ENCODE measurements at places on chromosomes 4 and X.

- DNase-seq = no peak
Measured at GRCh38 chr4:89665662-89666061, 171.3 kb downstream of the SNCA start.

- DNase-seq = no peak
Measured at GRCh38 chr4:7024336-7024890, 18.8 kb upstream of the TADA2B start.

- DNase-seq = no peak
Measured at GRCh38 chr4:113026556-113026955, 22.9 kb upstream of the ANK2 start.

GRCh38 chr4:13541720-13542576 lies 2.4 kb downstream of the NKX3-2 start:
- DNase-seq = no peak

DNA sequence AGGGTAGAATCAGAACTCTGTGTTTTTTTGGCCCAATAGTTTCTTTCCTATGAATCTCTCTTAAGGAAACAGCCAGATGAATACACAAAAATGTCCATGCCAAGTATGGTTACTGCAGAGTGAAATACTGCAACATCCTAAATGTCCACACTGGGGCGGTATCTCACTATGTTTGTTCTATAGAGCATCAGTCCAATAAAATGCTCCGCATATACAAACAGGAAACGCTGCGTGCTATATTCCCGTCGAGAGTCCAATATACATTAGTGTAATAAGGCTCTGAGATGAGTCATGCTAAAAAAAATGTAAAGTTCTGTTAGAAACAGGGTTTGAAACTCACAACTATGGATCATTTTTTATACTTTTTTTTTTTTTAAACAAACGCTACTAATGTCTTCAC lies 72.9 kb upstream of the ENOX2 start:
- DNase-seq = no peak

GRCh38 chr4:144402999-144403398 lies 243.0 kb upstream of the HHIP start:
- no peak for DNase-seq

GRCh38 chr4:2353222-2354107 lies 65.0 kb downstream of the ZFYVE28 start:
- DNase-seq = no peak

DNA sequence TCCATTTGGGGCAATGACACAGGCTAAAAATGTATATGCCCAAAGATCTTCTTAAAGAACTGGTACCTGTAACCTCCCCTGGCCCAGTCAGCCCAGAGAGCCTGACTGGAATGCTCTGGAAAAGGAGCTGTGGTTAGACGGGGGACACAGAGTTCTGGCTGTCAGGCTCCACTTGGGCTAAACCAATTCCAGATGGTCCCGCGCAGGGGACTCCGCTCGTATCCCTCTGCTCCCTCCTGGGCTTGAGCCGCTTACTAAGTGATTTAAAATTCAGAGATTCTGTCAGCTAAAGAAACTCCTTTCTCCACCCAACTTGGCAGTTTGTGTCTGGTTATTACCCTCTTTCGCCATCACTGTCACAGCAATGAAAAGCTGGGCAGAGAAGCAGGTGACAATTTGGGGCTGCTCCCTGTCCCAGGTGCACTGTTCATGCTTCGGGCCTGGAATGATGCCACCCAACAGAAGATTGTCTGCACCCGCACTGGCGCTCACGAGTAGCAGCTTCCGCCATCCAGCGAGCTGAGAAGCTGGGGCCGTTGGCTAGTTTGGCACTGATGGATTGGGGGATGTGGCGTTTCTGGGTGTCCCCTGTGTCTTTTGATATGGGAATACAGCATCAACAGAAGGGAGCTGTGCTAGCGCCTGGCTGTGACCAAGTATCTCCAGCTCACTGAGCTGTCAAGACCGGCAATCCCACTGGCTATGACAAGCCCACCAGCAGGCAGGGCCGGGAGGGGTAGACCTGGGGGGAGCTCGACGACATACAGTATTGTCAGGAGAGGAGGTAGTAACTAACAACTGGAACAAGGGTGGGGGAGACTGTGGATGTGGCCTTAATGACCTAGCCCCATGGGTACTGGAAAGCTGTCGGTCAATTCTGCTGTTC lies 6.7 kb upstream of the IRAK1 start:
- DNase-seq = no peak

DNA sequence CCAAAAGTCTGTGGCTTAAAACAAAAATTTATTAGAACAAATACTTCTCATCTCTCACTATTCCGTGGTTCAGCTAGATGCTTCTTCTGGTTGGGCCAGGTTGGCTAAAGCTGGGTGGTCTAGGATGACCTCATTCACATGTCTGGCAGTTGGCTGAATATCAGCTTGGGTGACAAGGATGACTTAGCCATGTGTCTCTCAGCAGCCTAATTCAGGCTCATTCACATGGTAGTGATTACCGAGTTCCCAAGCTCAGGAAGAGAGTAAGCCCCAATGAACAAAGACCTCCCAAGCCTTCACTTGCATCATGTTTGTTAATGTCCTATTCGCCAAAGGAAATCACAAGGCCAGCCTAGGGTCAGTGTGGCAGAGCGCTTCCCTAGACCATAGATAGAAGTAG lies 119.4 kb downstream of the FANCB start:
- no peak for DNase-seq

- no peak for DNase-seq
Measured at GRCh38 chrX:47264483-47265173, 31.8 kb downstream of the USP11 start.

GRCh38 chr4:5858020-5858769 lies 34.7 kb downstream of the CRMP1 start:
- DNase-seq = no peak

- no peak for DNase-seq
Measured at GRCh38 chr4:189974056-189974455, 33.4 kb downstream of the FRG1 start.

DNA sequence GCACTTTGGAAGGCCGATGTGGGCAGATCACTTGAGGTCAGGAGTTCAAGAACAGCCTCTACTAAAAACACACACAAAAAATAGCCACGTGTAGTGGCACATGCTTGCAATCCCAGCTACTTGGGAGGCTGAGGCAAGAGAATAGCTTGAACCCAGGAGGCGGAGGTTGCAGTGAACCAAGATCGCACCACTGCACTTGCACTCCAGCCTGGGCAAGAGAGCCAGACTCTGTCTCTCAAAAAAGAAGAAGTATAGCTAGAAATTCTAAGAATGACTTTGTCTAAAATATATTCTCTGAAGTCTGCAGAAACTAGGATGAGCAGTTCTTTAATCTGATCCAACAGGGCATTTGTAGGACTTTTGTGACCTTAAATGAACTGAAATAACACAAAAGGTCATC lies 17.4 kb downstream of the RBM47 start:
- no peak for DNase-seq
